ENCODE measurements at places on chromosomes 2 and 18.

GRCh38 chr2:60486067-60486466, 67.4 kb downstream of the BCL11A start:
- DNase-seq = no peak

DNA sequence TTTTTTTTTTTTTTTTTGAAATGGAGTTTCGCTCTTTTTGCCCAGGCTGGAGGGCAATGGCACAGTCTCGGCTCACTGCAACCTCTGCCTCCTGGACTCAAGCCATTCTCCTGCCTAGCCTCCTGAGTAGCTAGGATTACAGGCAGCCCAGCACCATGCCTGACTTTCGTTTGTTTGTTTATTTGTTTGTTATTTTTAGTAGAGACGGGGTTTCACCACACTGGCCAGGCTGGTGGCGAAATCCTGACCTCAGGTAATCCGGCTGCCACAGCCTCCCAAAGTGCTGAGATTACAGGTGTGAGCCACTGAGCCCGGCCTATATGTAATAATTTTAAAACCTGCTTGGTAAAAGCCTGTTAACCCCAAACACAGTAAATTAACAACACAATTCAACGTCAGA, 435.7 kb downstream of the LRRTM4 start:
- DNase-seq = no peak

GRCh38 chr2:28425464-28425835, 32.8 kb downstream of the FOSL2 start:
- no peak for DNase-seq

DNA sequence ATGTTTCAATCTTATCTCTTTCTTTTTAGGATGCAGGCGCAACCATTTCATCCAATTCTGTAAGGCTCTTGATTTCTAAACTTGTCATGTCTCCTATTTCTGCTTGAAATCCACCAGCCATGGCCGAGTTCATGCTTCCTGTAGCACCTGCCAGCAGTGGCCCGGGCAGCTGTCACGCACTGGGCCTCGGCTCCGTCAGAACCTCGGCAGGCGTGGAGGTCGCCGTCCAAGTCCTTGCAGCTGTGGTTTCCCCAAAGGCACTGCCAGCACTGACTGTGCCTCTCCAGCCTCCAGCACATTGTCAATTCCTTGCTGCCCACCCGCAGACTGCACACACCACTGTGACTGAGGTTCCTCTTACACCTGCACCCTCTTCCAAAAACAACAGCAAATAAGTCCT, 188.7 kb upstream of the SALL3 start:
- no peak for DNase-seq

GRCh38 chr2:102764083-102764482, 2.3 kb downstream of the TMEM182 start:
- DNase-seq = no peak

DNA sequence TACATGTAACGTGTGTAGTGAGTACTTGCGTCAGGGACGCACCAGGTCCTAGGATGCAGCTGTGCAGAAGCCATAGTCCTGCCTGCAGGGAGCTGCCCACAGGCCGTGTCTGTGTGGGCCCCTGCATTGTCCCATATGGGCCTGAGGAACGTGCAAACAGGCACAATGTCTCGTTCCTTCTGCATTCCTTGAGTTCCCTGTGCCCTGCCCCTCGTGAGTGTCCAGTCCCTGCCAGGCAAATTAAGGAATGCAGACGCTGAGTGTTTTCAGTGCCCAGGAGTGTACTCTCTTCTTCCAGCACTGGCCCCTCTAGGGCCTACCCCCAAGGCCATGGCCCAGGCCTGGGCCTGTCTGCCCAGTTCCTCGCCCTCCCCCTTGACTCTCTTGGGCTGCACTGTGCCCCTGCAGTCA, 61.8 kb downstream of the FAM168B start:
- DNase-seq = peak; percentile 80

DNA sequence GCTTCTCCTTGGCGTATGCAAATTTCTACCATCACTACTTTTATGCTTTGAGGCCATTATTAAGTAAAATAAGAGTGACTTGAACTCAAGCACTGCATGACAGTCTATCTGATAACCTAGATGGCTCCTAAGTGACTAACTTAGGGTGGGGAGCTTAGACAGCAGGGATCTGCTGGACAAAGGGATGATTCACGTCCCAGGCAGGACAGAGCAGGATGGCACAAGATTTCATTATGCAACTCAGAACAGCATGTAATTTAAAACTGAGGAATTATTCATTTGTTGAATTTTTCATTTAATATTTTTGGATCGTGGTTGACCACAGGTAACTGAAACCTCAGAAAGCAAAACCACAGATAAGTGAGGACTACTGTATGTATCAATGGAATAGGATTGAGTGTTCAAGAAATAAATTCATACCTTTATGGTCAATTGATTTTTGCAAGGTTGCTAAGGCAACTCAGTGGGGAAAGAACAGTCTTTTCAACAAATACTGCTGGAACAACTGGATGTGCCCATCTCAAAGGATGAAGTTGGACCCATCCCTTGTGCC, 115.3 kb downstream of the MBD2 start:
- no peak for DNase-seq

- no peak for DNase-seq
Measured at GRCh38 chr2:150586858-150587257, 99.4 kb upstream of the RND3 start.

DNA sequence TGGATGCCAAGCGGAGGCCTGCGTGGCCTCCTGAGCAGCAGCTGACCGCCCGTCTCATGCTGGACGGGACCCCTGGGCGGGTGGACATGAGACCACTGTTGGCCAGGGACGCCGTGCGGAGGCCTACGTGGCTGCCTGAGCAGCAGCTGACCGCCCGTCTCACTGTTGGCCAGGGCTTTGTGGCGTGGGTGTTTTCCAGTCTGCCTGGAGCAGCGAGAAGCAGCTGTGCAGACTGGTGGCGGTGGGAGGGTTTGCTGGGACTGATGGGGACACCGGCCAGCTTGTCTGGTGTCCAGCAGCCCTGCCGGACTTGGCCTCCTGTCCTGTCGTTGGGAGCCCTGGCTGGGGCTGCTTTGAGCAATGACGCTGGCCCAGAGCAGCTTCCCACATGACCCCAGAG, 5.8 kb upstream of the D2HGDH start:
- no peak for DNase-seq

DNA sequence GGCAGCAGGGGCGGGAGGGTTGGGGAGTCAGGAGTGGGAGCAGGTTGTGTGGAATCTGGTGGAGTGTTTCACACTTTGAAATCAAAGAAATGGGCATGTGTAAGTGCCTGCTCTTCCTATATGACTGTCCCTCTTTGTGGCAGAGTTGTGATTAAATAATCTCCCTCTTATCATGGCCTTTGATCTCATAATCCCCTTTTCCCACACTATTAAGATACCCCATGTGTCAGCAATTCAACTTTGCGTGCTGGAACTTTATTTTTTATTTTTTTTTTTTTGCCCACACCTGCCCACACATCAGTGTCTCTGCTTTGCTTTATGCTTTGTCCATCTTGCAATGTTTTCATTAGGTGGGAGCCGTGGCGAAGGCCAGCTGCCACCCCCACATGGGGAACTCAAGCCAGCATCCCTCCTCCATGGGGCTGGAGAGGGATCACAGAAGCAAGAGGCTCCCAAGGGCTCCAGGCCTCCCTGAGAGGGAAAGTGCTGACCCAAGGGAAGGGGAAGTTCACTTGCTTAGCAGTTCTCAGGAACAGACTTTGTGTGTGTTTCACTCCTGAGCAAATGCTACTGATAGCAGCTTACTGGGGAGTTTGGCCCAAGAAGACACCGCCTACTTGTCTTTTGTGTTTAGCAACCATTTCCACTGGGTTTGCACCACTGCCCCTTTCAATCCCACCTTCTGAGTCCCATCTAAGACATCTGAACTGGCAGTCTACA, 243.4 kb downstream of the BCL11A start:
- peak; percentile 42 for DNase-seq

- no peak for DNase-seq
Measured at GRCh38 chr2:240632306-240632721, 7.0 kb downstream of the GPR35 start.

- no peak for DNase-seq
Measured at GRCh38 chr2:226154610-226155009, 645.0 kb downstream of the IRS1 start.

DNA sequence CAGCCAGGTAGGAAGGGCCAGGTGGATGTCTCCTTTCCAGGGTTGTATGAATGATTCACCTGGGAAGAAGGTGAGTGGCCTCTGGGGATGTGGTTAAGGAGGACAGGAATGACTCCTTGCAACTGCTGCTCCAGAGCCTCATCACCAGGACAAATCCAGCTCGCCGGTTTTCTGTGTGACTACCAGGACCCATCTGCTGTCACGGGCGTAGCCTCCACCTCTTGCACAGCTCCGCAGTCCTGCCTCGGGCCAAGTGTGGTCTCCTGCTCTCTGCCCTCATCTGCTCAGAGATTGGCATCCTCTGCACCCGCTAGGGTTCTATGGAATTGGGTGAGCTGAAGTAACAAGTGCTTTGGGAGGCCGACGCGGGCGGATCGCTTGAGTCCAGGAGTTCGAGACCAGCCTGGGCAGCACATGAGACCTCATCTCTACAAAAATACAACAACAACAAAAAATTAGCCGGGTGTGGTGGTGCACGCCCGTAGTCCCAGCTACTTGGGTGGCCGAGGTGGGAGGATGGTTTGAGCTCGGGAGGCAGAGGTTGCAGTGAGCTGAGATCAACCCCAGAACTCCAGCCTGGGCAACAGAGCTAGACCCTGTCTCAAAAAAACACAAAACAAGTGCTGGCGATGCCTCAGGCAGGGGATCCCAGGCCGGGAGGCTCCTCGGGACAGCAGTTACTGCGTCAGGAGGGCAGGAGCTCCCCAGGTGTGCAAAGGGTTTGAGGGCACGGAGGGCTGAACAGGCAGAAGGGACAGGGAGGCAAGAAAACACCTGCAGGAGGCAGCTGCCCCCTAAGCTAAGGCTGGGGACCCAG, 831 bp upstream of the D2HGDH start:
- DNase-seq = no peak

DNA sequence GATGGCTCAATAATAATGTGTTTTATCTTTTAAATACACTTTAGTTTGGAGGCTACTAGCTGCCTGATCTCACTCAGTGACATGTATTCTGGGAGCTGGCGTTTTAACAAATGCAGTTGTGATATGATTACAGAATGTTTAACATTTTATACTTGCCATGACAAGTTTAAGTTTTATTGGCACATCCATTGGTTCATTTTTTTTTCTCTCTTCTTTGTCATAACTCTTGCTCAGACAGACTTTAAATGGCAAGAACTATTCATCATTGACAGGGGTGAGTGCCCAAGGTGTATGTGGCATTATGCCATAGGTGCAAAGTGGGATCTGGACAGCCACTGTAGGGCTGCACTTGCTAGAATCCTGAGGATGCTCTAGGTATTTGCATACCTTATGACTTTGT, 72.1 kb upstream of the MYL1 start:
- DNase-seq = no peak

DNA sequence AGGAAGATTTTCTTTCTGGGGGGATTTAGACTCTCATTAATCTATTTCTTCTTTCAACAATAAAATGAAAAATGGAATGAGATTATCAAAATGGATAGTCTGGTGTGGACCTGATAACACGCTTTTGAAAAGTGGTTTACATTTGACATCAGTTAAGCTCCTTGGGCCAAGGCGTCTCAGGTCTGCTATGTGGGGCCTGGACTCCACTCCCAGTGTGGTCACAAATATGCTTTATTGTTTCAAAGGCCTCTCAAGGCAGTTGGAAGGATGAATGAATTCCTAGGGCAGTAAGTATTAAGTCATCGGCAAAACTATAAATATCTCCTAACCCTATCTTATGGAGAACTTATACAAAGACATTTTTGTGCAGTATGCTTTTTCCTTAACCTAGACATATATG, 74.5 kb downstream of the ETAA1 start:
- no peak for DNase-seq

DNA sequence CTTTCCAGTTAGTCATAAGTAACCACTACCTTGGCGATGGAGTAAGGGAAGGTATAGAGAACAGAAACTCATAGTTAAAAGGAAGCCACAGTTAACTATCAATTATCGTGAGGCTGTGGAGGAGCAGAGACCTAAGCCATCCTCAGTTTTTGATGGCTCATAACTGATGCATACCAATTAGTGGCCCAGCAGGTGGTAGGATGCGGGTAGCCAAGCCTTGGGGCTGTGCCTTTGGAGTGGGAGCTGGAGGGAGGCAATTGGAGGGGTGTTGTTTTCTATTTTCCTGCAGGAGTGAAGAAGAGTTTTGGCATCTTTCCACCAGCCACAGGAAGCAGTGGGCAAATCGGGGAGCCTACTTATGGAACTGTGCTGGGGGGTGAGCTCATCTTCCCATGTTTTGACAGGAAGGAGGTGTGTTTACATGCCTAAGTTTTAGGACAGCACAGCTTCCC, 194.8 kb downstream of the TPGS2 start:
- DNase-seq = no peak

- no peak for DNase-seq
Measured at GRCh38 chr2:96271995-96272394, 6.0 kb downstream of the CIAO1 start.

DNA sequence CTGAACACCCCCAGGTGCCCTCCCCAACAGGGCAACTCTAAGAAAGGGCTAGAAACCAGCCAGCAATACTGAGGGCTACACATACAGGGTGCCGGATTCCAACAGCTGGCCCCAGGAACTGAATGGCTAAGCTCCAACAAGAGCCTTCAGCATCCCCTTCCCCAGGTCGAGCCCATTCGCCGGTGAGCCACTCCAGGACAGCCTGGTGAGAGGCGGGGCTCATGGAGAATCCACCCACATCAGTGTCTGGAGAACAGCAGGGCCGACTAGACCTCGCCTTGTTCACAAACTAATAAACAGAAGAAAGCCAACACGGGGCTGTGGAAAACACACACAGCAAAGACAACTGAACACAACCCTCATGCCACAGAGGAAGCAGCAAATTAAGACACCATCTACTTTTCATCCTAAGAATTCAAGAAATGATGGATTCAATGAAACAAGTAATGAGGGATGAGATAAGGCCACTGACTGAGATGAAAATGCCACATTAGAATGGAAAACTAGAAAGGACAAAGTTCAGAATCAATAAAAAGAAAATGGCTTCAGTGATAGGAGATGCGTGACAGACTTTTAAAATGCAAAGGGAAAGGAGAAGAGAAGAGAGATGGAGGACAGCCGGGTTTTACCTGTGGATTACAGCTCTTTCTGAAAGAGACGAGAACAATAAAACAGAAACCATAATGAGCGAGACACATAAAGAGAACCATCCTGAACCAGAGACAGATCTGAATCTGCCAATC, 8.2 kb downstream of the PER2 start:
- DNase-seq = no peak

DNA sequence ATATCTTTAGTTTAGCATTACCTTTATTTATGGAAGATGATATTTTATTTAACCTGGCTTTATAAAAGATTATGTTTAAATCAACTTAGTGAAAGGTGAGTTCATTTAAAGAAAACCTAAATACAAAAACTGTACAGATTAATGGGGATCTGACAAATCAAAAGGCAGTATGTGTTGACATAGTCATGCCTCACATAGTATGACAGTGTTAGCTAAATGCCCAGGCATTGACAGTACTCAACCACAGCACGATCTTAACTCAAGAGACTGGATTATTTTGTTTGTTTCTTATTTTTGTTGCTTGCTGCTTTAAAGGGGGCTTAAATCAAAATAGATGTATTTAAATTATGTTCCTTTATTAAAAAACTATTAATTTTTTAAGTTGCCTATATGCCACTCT, 7.8 kb downstream of the DOK6 start:
- DNase-seq = no peak

- DNase-seq = no peak
Measured at GRCh38 chr2:103139628-103140268, 377.9 kb downstream of the TMEM182 start.

Data from osteocyte (in vitro differentiated cells).